ENCODE measurements at places on chromosomes 1 and 21. TPM values are rescaled to one million over a fixed set of nuclear protein-coding genes. Genes with fewer than 3 reads are reported as not detected.

- no peak for DNase-seq
Observed at GRCh38 chr1:193143285-193143684, 21.5 kb downstream of the CDC73 start.

The ADAMTS1 gene
- total RNA-seq: 53.2 TPM

DNA sequence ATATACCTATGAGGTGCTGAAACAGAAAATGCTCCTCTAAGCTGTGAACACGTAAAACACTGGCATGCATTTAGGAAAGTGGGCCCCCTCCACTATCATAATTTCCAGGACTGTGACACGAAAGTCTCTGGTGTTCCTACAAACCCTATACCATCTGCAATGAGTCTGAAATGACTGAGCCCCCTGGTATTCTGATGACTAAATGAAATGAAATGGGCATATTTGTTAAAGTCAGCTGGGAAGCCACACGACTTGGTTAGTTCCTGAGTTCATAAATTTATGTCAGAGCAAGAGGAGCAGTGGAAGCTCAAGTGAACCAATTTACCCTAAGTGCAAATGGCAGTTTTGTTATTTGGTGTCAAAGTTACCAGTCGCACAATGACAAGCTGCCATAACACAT lies 182.3 kb downstream of the KCTD3 start:
- DNase-seq: no peak

DNA sequence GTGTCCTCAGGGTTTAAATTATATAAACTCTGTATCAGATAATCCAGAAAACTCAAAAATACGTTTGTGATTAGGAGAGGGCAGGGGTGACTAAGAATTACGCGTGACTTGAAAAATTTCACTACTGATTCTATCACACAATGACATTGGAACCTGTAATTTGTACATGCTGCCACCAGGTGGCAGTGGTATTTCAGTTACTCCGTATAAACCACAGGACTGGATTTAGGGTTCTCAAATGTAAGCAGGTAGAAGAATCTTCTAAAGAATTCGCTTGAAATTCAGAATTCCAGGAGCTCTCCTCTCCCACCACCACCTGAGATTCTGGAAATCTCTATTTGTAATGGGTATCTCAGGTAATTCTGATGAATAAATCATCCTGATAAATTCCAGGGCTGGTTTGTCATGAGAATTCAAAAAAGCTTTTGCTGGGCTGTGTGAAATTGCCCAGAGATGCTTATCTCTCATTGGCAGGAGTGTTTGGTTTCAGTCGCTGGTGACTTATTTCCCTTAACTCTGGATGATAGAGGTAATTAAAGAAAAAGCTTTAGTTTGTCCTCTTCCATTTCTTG lies 1.7 kb upstream of the KRTAP7-1 start:
- DNase-seq: no peak

GRCh38 chr1:226157761-226158316 lies 28.7 kb downstream of the ACBD3 start:
- no peak for DNase-seq

DNA sequence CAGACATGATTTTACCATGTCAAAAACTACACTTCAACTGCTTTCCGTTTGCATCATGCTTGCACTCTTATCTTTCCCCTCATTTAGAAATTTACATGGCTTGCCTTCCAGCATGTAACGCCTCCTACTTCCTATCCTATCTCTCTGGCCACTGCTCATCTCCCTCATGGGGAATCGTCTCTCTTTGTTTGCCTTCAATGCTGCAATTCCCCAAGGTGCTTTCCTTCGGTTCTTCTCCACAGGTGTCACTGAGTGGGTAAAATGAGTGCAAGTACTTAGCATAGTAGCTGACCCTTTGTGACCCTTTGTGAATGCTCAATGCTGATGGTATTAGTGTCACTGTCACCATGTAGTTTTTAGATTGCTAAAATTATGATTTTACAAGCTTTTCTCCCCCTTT lies 63.1 kb downstream of the APP start:
- DNase-seq: no peak

DNA sequence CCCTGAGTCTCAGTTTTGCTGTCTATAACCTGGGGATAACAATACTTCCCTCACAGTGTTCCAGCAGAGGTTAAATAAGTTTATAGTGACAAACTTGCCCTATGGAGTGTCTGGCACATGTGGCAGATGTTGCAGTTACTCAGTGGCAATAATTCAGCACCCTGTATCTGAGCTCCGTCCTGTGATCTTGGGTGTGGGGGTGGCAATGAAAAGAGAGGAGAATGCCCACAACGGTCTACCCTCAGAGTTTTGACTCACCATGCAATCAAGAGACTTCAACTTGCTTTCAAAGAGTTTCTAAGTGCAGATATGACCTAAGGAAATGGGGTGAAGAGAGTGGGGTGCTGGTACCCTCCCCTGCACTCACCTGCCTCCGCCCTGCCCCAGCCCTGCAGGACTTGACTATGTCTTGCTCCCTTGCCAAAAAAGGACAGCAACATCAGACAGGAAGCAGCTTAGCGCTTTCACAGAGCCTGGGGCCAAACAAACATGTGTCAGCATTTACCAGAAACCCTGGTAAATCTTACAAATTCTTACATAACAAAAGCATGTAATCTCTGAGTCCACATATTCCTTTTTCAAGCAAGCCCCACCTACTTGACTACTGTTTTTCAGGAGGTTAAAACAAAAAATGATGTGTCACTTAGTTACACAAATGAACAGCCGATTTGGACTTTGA lies 185.1 kb upstream of the CAMK1G start:
- no peak for DNase-seq

DNA sequence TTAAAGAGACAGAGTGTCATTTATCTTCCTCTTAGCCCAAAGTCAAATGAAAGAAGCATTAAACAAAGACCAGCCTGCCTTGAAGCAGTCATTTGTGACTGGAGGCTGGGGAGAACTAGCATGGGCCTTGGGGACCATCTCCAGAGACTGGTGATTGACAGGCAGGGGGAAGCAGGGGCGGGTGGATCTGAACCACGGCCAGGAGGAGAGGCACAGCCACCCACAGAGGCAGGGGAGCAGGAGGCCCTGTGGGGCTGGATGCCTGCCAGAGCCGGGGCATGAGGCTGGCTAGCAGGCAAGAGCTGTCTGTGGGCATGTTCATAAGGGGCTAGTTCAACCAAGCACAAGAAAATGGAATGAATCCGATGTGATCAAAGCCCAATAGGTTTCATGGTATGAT lies 73.9 kb downstream of the PLXNA2 start:
- DNase-seq: no peak

The PLPPR4 gene
- 1.6 TPM for total RNA-seq

DNA sequence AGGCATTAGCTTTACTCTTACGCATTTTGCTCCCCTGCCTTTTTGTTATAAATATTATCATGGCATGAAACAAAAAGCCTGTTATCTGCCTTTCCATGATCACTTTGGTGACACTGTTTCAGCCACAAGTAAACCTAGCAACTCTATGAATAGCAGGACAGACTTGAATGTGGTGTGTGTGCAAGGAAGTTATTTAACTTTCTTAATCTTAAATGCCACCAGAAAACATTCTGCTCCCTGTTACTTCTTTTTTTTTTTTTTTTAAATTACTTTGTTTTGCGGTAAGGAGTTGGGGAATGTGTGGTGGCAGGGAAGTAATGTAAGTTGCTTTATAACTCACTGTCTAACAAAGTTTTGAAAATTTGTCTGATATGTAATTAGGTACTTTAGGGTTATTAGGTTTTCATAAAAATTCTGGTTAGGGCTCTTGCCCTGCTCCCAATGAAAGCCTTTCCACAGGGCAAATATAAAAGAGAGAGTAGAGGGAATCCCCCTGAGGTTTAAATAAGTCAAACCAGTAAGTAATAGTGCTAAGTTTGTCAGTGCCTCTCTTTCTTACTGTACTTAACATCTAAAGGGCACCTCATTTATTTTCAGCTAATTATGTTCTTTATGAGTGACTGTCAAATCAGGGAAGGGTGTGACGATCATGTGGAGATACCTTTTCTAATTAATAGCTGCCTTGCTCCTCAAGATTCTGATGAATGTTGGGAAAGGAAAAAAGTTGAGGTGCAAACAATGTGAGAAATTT lies 39.5 kb downstream of the RASAL2 start:
- no peak for DNase-seq

GRCh38 chr1:202135221-202135721 lies 9.3 kb downstream of the ARL8A start:
- no peak for DNase-seq

DNA sequence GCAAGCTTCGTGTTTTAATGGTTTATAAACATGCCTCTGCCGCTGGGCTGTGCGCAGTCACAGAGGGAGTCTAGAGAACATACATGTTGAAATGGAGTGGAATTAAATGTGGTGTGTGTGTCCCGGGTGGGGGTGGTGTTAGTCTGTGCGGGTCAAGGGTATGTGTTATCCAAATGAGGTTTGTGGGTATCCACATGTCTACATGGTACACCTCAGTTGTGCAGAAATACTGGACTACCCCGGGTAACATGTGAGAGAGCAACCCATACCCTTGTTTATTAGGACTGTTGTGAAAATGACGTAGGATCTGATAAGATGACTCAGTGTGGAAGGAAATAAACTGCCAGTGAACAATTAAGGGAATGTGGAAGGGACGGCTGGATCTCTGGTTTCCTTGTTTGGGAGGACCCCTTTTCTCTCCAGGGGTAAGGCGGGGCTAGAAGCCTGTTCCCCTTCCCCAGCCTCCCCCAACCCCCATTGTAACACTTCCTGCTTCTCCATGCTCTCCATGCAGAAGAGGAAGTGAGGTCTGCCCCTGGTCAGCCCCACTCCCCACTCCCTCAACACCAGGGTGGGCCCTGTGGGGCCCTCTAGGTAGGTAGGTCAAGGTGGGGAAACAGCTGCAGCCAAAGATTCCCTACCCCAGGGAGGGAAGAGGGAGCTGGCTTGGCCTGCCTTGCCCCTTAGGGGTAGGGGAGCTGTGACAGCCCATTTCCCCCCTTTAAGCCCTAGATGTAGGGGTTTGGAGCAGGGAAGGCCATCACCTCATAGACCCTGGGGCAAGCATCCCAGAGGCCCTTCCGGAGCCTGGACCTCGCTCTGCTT lies 690 bp downstream of the EPS8L3 start:
- peak; percentile 78 for DNase-seq

DNA sequence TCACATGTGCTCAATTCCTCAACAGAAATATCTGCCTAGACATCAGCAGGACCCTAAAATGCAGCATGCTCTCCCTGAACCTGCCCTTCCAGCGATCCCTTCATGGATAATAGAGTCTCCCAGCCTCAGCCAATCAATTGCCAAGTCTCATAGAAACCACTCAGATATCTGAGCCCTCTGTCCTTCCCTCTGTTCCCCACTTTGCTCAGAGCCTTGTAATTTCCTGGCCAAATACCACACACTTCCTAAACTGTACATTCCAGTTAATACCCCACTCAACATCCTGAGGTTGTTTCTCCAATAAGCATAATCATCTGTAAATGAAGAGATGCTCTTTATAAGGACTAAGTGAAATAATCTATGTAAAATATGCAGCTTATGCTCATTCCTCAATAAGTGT lies 59.3 kb upstream of the PTGFRN start:
- no peak for DNase-seq

DNA sequence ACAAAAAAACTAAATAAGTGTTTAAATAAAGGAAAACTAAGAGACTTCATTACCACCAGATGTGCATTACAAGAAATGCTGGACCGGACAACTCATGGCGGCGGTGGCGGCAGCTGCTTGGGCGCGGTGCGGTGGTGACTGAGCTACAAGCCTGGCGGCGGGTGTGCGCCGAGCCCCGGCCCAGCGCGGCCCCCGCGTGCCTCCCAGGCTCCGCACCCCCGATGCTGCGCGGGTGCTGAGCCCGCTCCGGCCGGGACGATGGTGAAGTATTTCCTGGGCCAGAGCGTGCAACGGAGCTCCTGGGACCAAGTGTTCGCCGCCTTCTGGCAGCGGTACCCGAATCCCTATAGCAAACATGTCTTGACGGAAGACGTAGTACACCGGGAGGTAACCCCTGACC lies 52.2 kb upstream of the RCOR3 start:
- DNase-seq: no peak

DNA sequence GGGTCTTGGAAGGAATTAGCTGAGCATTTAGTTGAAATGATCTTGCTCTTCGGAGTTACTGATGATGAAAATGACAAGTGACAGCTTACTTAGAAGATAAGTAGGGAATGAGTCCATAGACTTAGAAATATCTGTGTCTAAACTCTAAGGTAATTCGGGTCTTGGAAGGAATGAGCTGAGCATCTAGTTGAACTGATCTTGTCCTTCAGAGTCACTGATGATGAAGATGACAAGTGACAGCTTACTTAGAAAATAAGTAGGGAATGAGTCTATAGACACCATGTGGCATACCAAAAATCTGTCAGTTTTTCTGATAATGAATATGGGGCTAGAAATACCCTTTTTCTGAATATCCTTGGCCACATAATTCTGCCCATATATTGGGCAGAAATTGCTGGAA lies 14.7 kb downstream of the CTTNBP2NL start:
- DNase-seq: no peak

- DNase-seq: no peak
Observed at GRCh38 chr1:150386592-150386991, 22.6 kb downstream of the RPRD2 start.

GRCh38 chr1:67332653-67333529 lies 25.2 kb downstream of the IL12RB2 start:
- DNase-seq: no peak

GRCh38 chr1:10471411-10472219 lies 714 bp downstream of the DFFA start:
- DNase-seq: no peak

- DNase-seq: no peak
Observed at GRCh38 chr1:91731815-91732214, 154.1 kb downstream of the TGFBR3 start.

The SPOCD1 gene
- total RNA-seq: not detected

Data from lower leg skin (tissue), 4 donors.